ENCODE measurements at places on chromosomes 13 and 19. TPM values are rescaled to one million over a fixed set of nuclear protein-coding genes. Genes with fewer than 3 reads are reported as not detected.

- DNase-seq, result peak; percentile 60
Observed at GRCh38 chr19:5484398-5485285, 29.4 kb downstream of the ZNRF4 start.

DNA sequence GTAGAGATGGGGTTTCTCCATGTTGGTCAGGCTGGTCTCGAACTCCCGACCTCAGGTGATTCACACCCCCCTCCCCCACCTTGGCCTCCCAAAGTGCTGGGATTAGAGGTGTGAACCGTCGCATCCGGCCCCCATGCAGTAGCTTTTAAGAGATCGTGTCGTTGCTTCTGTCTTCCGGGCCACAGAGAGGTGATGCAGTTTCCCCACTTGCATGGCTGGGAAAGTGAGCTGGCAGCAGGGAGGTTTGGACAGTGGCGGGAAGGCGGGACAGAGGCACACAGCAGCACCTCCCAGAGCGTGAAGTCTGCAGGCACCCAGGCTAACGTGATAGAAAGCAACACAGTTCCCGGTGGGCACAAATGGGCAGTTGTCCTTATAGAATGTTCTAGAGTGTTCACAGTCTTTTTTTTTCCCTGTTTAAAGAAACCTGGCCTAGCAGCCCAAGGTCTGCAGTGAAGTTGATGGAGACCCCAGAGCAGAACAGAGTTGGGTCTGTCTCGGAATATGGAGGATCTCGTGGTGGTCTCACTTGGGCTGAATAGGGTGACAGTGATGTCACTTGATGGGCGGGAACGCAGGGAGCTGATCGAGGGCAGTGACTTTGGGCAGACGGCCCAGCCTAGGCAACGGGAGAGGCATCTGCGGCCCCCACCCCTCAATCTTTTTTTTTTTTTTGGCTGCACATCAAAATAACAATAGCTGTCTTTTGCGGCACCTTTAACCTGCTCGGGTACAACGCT, 4.9 kb downstream of the UHRF1 start:
- DNase-seq, result peak; percentile 18

DNA sequence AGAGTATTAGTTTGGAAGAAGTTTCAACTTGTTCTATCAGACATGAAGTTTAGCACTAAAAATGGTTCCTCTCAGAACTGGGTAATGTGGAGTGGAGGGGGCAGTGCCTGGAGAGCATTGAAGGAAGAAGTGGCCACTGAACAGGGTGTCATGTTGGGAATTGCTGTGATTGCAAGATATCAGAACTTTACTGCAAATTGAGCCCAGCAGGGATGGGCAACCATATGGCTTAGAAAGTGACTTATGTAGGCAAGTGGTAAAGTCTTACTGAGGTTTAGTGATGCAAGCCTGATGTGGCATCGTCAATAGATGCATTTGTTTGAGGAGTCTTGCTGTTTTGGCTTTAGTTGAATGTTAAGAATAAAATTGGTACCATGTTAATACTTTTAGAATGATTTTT, 31.7 kb downstream of the WASF3 start:
- no peak for DNase-seq

DNA sequence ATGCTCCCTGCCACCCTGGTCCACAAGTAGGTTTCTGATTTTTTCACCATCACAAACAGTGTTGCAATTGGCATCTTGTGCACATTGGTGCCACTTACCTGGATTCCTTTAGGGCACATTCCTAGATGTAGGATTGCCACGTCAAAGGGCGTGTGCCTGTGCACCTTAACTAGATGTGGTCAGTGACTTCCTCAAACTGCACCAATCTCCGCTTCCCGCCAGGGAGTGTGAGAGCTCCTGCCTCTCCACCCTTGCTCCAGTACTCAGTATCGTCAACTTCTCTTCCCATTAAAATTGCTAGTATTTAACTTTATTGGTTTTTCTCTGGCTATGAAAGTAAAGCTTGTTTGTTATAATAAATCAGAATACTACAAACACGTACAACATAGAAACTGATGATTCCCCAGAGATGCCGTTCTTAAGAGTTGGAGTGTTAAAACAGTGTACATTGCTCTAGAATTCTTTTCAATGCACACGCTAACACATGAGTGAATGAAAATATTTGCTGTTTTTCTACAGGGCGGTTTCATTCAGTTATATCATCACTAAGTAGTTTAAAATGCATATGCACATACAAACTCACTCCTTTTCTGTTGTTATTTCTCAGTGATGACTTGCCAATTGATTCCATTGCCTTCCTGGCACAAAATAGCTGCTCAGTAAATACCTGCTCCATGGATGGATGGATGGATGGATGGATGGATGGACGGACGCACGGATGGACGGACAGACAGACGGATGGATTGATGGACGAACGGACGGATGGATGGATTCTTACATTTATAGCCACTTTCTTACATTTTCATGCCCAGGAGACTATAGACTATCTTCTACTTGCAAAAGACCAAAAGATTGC, 23.4 kb downstream of the CCNE1 start:
- no peak for DNase-seq

DNA sequence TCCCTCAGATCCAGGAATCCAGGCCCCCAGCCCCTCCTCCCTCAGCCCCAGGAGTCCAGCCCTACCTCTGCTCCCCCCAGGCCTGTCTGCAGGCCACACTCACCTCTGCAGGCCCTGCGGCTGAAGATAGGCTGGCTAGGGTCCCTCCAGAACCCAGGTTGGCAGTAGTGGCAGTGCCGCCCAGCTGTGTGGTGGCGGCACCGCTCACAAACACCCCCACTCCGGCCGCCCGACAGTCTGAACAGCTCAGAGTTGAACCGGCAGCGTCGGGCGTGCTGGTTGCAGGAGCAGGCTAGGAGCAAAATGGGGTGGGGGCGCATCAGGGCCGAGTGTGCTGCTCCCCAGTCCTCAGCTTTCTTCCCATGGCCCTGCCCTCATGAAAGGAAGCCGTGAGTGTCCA, 8.3 kb downstream of the NTN5 start:
- DNase-seq, result no peak

- DNase-seq, result no peak
Observed at GRCh38 chr19:3171894-3172672, 6.5 kb upstream of the S1PR4 start.

- no peak for DNase-seq
Observed at GRCh38 chr13:22505489-22505888, 675.3 kb upstream of the SGCG start.

GRCh38 chr19:50486823-50487515, 10.3 kb upstream of the GARIN5A start:
- DNase-seq, result peak; percentile 19

DNA sequence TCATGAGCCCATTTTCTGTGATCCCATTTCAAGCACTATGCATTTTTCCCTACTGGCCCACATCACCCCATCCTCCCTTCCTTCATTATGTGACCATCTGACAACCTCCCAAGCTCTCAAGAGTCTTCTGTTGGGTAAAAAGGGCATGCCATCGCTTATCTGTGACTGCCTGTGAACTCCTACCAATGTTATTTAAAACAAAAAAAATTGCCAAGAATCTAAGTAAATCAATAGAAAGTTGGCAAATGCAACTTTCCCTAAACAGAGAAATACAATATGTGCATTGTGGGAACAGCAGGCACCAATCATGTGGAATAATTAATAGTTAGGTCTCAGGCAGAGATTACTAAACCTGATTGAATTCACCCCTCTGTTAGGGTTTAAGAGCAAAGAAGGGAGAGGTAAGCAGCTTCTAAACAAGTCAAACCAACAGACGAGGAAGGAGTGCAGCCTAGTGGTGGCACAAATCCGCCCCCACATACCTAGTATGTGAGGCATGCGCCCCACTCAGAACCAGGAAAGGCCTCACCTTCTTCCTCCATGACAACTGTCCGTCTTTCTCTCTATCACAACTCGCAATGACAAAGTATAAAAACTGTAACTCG, 29.8 kb downstream of the DZIP1 start:
- DNase-seq, result no peak

DNA sequence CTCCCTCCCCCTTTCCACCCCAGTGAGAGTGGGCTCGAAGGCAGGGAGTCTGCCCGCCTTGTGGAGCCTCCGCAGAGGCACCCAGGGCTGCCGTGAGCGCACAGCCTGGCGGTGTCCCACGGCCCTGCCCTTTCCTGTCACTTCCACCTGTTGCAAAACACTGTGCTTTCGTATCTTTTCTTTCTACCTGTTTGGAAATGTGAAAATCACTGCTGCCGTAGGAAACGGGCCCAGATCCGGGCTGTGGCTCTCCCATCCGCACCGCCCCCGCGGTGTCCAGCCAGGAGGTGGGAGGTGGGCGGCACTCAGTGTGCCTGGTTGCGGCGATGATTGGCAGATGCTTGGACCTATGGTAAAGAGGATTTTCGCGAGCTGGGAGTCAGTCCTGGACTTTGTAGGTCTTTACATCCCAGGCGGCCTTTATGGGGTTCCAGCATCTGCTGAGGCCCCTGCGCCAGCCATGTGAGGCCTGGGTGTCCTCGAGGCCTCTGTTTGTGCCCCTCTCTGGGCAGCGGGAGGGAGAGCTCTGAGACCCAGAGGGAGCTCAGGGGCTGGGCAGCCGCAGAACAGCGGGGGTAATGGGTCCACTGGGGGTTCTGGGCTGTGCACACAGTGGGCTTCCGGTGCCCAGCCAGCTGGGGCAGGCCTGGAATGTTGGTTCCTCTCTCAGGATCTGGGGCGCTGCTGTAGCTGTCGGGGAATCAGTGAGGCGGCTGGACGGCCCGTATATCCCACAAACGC, 6.1 kb downstream of the STK11 start:
- no peak for DNase-seq

DNA sequence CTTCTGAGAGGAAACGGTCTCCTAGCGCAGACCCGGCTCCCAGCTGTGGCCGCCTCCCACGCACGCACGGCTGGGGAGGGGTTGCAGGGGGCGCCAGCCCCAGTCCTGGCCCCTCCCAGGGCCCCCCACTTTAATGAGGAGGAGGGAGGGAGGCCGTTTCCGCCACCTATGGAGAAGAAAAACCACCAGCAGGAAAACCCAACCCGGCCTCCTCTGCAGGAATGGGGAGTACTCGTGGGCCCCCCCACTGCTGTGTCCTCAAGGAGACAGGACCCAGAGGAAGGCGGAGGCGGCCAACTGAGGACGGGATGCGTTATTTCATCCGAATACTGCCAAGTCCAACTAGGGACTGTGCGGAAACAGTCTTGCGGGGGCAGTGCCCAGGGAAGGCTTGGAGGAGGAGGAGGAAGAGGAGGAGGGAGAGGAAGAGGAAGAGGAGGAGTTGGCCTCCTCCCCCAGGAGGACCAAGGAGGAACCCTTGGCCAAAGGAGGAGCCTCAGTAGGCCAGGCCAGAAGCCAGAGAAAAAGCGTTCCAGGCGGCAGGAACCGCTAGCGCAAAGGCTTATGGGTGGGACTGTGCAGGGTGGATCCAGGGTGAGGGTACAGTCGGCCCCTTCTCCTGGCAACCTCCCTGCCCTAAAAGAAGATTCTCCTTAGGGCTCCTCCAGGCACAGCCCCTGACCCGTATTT, 3.9 kb upstream of the SSBP4 start:
- DNase-seq, result peak; percentile 66

- DNase-seq, result no peak
Observed at GRCh38 chr19:9547870-9548269, 9.4 kb upstream of the ZNF426 start.

DNA sequence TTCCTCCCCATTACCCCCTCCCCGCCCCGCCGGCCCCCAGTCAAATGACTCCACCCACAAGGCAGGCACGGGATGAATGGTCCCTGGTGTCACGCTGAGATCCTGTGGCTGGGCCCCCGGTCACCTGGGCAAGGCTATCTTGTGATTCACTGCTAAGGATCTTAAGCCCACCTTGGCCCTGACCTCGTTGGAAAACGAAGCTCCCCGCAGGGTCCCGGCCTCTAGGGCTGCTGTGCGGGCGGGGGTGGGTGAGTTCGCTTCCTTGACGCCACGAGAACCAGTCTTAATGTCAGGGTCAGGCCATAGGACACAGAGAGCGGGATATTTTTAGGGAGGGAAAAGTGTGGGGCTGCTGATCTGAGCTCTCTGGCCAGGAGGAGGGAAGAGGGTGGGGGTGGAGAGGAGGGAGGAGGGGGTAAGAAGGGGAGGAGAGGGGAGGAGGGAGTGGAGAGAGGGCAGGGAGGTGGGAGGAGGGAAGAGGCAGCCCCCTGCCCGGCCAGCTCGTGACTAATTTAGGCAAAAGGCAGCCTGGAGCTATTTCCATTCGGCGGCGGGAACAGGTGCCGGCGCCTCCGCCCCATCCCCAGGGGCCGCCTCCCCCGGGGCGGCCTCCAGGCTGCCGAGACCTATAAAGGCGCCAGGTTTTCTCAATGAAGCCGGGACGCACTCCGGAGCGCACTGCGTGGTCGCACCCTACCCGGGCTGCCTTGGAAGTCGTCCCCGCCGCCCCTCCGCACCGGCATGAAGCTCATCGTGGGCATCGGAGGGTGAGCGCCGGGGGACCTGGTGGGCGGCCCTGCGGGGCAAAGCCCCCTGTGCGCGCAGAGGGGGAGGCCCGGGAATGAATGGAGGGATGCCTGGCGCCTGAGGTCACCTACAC, at the start of gene NMRK2:
TSS of gene NMRK2 (plus strand) at position 139 of the 880 bp plus-strand sequence. CDS start at position 742, 603 bp downstream.
- DNase-seq, result no peak

GRCh38 chr19:14433554-14434501, 722 bp downstream of the PKN1 start:
- DNase-seq, result no peak

GRCh38 chr19:4380254-4380727, 20.1 kb downstream of the SH3GL1 start:
- no peak for DNase-seq

GRCh38 chr19:33509774-33510173, 11.8 kb downstream of the PEPD start:
- DNase-seq, result no peak

- DNase-seq, result peak; percentile 13
Observed at GRCh38 chr13:110173247-110173818, 133.6 kb downstream of the COL4A1 start.

GRCh38 chr19:45769821-45770191, 754 bp upstream of the SIX5 start:
- peak; percentile 38 for DNase-seq

- DNase-seq, result no peak
Observed at GRCh38 chr19:6717441-6717971, 2.9 kb downstream of the C3 start.

- DNase-seq, result peak; percentile 81
Observed at GRCh38 chr13:83215627-83216026, 666.6 kb downstream of the SLITRK1 start.

- DNase-seq, result no peak
Observed at GRCh38 chr13:51111997-51112396, 923 bp upstream of the C13orf42 start.

GRCh38 chr19:48967346-48968178, 2.5 kb downstream of the FTL start:
- peak; percentile 67 for DNase-seq

Gene ZNF787
- polyA plus RNA-seq, result 11.2 TPM

Gene MTUS2
- polyA plus RNA-seq, result not detected

Gene CEACAM8
- polyA plus RNA-seq, result not detected

Gene GPC5
- polyA plus RNA-seq, result 0.94 TPM

Data from IMR-90 (cell line).